ENCODE measurements at places on chromosomes 4 and X.

- DNase-seq: no peak
These were observed 145.9 kb downstream of the IRS4 start for GRCh38 chrX:108590496-108590895.

DNA sequence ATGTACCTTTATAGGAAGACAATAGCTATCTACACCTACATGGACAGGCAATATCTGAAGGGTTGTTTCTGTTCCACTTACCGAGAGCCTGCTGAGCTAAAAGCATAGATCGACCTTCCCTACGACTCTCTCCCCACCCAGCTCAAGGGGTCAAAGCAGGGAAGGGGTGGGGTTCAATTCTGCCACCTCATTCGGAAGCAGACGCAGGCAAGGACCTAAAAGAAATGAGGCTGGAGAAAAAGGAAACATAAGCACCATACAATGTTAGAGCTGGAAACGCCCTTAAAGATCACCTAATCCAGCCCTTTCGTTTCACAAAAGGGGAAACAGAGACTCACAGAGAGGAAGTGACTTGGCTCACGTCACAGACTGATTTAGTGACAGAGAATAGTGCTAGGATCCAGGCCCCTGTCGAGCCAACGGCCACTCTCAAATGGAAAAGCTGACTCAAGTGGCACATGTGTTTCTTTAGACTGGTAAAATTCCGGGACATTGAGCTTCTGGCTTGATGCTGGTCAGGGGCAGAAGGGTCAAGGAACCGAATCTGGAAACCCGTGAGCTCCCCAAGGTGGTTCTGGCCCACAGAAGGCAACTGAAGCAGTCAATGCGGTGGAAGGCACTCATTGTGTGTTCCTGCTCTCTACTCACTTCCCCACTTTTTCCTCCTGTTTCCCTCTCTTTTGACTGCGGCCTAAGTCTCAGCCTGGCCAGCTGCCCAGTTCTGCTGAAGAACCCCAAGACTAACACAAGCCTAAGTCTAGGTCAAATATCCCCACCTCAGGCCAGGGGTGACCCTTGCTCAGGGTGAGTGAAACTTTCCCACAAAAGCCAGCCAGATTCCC is 7.5 kb downstream of the SEPTIN6 start:
- no peak for DNase-seq

- no peak for DNase-seq
These were observed 26.4 kb upstream of the CLCN4 start for GRCh38 chrX:10130354-10130753.

GRCh38 chr4:154692304-154692818 is 51.4 kb upstream of the LRAT start:
- DNase-seq: no peak

- no peak for DNase-seq
These were observed 127.7 kb downstream of the RASL11B start for GRCh38 chr4:52989865-52990264.

DNA sequence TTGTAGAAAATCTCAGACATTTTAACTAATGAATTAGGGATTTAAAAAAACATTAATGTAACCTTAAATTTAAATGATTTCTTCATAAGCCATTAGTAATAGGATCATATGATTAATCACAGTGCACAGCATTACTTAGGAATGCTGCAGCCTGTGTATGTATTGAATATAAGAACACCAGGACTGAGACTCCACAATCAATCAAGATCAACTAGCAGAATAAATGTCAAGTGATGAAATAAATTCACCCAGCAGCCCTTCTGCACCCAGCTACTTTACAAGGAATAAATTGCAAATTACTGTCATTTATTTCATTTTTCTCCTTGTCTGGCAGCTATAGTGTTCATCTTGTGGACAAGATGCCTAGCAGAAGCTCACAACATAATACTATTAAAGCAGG is 46.5 kb downstream of the NEIL3 start:
- no peak for DNase-seq

- DNase-seq: no peak
These were observed 50.2 kb downstream of the PRKG2 start for GRCh38 chr4:81164623-81165416.

GRCh38 chrX:75228854-75229253 is 45.0 kb upstream of the UPRT start:
- no peak for DNase-seq

DNA sequence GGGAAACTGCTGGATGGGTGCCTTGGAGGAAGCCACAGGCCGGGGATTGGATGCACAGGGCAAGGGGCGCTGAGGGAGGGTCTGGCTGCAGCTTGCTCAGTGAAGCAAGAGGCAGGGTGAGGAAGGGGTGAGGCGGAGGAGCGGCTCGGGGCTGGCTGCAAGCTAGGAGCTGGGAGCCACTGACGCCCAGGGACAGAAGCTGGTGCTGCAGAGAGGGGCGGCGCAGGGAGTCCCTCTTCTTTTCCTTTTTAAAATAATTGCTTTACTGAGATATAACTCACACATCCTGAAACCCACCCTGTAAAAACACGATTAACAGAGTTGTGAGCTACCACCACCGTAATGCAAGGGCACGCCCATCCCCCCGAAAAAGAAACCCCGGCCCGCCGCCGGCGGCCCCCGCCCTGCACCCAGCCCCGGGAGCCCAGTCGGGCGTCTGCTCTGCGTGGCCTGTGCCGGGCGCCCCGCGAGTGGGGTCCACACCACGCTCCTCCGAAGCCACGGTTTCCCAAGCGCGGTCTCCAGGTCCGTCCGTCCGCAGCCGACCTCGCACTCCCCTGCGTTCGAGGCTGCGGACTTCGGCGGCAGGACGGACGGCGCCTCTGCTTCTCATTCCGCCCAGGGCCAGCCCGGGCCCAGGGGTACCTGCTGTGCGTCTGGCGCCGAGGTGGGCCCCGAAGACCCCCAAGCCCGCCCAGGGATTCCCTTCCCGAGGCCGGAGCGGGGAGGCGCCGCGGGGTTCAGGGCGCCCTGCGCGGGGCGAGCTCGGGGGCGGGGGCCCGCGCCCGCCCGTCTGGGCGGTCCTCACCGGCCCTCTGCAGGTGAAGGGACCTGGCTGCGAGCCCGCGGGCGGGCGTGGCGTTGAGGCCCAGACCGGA is 866 bp upstream of the UVSSA start:
- no peak for DNase-seq
